ENCODE measurements at places on chromosomes 13 and 19. TPM values are rescaled to one million over a fixed set of nuclear protein-coding genes. Genes with fewer than 3 reads are reported as not detected.

DAND5 gene
- total RNA-seq, result not detected

ZNF175 gene
- 1.1 TPM for total RNA-seq

RAB3D gene
- 20.5 TPM for total RNA-seq

ANGPTL8 gene
- not detected for total RNA-seq

ATP11A gene
- 37.0 TPM for total RNA-seq

NCR1 gene
- not detected for total RNA-seq

LGALS7 gene
- 1.5 TPM for total RNA-seq

EFNA2 gene
- total RNA-seq, result 43.6 TPM

PTH2 gene
- total RNA-seq, result not detected

DNAJC15 gene
- total RNA-seq, result 7.2 TPM

LILRA1 gene
- total RNA-seq, result not detected

GDF15 gene
- total RNA-seq, result 529 TPM

IZUMO2 gene
- total RNA-seq, result not detected
